ENCODE measurements at places on chromosomes 13 and 19. TPM values are rescaled to one million over a fixed set of nuclear protein-coding genes. Genes with fewer than 3 reads are reported as not detected.

The PSG2 gene
- 2.1 TPM for polyA plus RNA-seq

DNA sequence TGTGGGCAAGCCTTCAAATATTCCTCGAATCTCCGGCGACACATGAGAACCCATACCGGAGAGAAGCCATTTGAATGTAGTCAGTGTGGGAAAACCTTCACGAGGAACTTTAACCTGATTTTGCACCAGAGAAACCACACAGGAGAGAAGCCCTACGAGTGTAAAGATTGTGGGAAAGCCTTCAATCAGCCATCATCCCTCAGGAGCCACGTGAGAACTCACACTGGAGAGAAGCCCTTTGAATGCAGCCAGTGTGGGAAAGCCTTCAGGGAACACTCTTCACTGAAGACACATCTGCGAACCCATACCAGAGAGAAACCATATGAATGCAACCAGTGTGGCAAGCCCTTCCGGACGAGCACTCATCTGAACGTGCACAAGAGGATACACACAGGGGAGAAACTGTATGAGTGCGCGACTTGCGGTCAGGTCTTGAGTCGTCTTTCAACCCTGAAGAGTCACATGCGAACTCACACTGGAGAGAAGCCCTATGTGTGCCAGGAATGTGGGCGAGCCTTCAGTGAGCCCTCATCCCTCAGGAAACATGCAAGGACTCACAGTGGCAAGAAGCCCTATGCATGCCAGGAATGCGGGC, 28.8 kb downstream of the ZNF333 start:
- H3K4me3 ChIP-seq, result no peak overlapping the region
- H3K27ac ChIP-seq, result no peak overlapping the region
- peaks cover 12% of the 10 kb centered on the region for H3K36me3 ChIP-seq
- DNase-seq, result peak; percentile 23
- no peaks in the 10 kb centered on the region for H3K4me1 ChIP-seq

- DNase-seq, result no peak
- no peak overlapping the region for H3K27ac ChIP-seq
- no peak overlapping the region for H3K4me3 ChIP-seq
- no peaks in the 10 kb centered on the region for H3K4me1 ChIP-seq
- H3K36me3 ChIP-seq, result no peaks in the 10 kb centered on the region
Observed at GRCh38 chr13:32384702-32385101, 43.2 kb downstream of the N4BP2L1 start.

- H3K4me1 ChIP-seq, result peaks cover 23% of the 10 kb centered on the region
- peaks cover 5% of the 10 kb centered on the region for H3K36me3 ChIP-seq
- DNase-seq, result no peak
- H3K4me3 ChIP-seq, result peak overlapping the region; percentile 31
- peak overlapping the region; percentile 81 for H3K27ac ChIP-seq
Observed at GRCh38 chr19:6738787-6739389, 592 bp upstream of the TRIP10 start.

The KCNRG gene
- 1.3 TPM for polyA plus RNA-seq

The GPC6 gene
- 24.9 TPM for polyA plus RNA-seq

DNA sequence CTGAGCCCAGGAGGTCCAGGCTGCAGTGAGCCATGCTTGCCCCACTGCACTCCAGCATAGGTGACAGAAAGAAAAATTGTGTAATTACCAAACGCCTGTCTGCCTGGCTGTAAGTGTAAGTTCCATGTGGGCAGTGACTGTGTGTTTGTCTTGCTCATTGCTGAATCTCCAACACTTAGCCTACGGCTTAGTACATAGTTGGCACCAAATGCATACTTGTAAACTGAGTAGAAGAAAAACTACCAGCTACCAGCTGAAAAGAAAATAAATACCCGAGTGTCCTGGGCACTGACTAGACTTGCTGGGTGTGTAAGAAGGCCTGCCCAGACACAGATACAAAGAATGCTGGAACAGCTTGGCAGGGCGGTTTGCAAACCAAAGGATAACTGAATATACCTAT, 2.7 kb upstream of the CEBPG start:
- no peaks in the 10 kb centered on the region for H3K36me3 ChIP-seq
- no peak overlapping the region for H3K4me3 ChIP-seq
- no peak for DNase-seq
- H3K27me3 ChIP-seq, result peaks cover 3% of the 10 kb centered on the region

DNA sequence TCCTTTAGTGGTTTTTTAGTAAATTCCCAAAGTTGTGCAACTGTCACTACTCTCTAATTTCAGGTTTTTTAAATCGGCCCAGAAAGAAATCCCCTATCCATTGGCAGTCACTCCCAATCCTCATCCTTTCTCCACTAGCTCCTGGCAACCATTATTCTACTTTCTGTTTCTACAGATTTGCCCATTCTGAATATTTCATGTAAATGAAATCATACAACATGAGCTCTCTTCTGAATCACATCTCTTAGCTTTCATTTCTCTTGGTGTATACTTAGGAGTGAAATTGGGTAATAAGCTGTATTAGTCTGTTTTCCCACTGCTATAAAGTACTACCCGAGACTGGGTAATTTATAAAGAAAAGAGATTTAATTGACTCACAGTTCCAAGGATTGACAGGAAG, 9.7 kb upstream of the ZNF223 start:
- no peak overlapping the region for H3K27ac ChIP-seq
- H3K4me3 ChIP-seq, result no peak overlapping the region
- DNase-seq, result no peak

DNA sequence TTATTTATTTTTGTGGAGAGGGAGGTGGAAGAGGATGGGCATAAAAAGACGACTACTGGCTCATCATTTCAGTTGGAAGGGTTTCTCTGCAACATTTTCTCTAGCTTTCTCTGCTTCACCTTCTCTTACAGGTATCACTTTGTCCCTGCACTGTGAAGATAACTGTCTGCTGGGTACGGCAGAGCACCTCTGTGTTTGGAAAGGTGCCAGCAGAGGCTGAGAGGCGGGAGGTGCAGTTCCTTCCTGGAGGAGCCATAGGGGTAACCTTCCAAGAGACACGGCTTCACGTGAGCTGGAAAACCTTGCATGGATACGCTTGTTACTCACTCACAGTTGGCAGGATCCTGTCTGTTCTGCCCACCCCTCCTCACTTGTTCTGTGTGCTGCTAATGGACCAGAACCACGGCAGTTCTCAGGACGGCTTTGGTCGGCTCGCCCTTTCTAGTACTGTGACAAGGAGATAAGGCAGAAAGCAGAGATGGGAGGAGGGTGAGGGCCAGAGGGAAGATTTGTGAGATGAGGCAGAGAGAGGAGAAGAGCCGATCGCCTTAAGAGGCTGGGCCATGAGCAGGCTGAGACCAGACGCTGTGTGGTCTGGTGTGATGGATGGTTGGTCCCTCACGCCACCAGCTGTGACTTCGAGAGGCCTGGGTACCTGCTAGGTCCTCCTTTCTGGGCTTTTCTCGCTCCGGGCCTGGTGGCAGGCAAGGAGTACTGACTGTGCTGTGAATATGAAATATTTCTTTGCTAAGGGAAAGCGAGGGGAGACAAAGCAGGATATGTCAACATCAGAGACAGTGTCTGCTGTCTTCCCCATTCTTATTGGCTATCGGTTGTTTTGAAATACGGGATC, 66.8 kb downstream of the MRPL57 start:
- no peaks in the 10 kb centered on the region for H3K4me1 ChIP-seq
- peaks cover 10% of the 10 kb centered on the region for H3K27me3 ChIP-seq
- no peaks in the 10 kb centered on the region for H3K36me3 ChIP-seq
- no peak for DNase-seq

GRCh38 chr19:16325161-16325527, 518 bp downstream of the KLF2 start:
- H3K36me3 ChIP-seq, result peaks cover 16% of the 10 kb centered on the region
- no peak for DNase-seq
- peak overlapping the region; percentile 87 for H3K27ac ChIP-seq
- peak overlapping the region; percentile 75 for H3K4me3 ChIP-seq
- no peaks in the 10 kb centered on the region for H3K27me3 ChIP-seq

The TNFSF9 gene
- 0.40 TPM for polyA plus RNA-seq

- no peak overlapping the region for H3K4me3 ChIP-seq
- no peak overlapping the region for H3K27ac ChIP-seq
- DNase-seq, result no peak
Observed at GRCh38 chr13:52961256-52961910, 67.2 kb upstream of the OLFM4 start.

DNA sequence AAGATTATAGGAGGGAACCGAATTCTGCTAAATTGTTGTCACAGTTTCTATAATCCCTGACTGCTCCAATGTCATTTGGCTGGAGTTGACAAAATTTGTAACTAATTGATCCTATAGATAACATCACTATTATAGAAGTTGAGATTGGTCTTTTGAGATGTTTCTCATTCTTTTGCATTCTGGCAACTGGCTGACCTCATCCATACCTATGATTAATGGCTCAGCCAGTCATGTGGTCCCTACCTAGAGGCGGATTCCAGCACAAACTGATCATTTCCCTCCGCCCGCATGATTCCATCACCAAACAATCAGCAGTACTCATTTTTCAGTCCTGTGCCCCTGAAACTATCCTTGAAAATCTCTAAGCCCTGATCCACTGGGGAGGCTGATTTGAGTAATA, 4.2 kb downstream of the PSG2 start:
- DNase-seq, result peak; percentile 87
- H3K27me3 ChIP-seq, result no peaks in the 10 kb centered on the region
- no peaks in the 10 kb centered on the region for H3K36me3 ChIP-seq
- H3K27ac ChIP-seq, result peak overlapping the region; percentile 48
- peaks cover 2% of the 10 kb centered on the region for H3K4me1 ChIP-seq

The HRC gene
- polyA plus RNA-seq, result 0.16 TPM

The OR10H1 gene
- polyA plus RNA-seq, result not detected

Data from fibroblast of lung (primary cell).